ENCODE measurements at places on chromosomes 7 and 10. TPM values are rescaled to one million over a fixed set of nuclear protein-coding genes. Genes with fewer than 3 reads are reported as not detected.
A peak's percentile ranks its signal among the peaks of the same experiment; 100 is the strongest.

Gene SHH
- total RNA-seq, result 3.4 TPM

Gene WDR86
- total RNA-seq, result 33.8 TPM

GRCh38 chr7:107045195-107045960 is 873 bp downstream of the PRKAR2B start:
- peak; percentile 15 for DNase-seq

DNA sequence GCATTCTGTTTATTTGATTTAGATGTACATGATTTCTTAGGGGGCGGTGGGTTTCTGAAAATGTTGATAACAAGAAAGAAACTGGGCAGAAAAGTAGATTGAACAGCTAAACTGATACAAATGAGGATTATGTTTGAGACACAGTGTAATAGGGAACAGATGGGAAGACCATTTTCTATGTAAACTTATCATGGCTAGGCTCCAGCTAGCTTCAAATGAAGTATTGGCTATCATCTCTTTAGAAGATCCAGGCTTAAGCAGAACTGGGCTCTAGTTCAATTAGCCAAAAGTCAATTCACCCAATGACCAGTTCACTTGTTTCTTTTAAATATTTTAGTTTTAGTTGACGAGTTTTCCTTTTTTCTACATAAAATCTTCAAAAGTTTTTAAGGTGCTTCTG is 639.5 kb downstream of the ANKRD7 start:
- DNase-seq, result no peak

- DNase-seq, result no peak
Observed at GRCh38 chr7:74252893-74253292, 1.3 kb downstream of the RFC2 start.

- no peak for DNase-seq
Observed at GRCh38 chr7:136870866-136871487, 2.5 kb downstream of the CHRM2 start.

Gene MRLN
- 12.2 TPM for total RNA-seq

DNA sequence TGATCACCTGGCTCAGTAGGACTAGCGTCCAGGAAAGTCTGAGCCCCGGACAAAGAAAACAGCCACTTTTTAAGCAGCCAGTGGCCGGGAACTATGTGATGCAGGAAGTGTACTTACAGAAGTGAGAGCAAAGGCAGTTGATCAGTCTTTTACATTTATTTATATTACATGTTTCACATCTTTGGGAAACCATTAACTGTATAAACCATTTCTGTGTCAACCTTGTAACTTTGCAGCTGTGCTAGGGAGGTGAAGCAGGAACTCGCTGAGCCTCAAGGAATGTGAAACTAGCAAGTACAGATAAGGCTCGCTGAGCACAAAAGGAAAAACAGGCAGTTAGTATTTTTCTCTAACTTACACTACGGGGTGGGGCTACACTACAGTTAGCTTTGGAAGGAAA is 39.9 kb upstream of the HECW1 start:
- no peak for DNase-seq

DNA sequence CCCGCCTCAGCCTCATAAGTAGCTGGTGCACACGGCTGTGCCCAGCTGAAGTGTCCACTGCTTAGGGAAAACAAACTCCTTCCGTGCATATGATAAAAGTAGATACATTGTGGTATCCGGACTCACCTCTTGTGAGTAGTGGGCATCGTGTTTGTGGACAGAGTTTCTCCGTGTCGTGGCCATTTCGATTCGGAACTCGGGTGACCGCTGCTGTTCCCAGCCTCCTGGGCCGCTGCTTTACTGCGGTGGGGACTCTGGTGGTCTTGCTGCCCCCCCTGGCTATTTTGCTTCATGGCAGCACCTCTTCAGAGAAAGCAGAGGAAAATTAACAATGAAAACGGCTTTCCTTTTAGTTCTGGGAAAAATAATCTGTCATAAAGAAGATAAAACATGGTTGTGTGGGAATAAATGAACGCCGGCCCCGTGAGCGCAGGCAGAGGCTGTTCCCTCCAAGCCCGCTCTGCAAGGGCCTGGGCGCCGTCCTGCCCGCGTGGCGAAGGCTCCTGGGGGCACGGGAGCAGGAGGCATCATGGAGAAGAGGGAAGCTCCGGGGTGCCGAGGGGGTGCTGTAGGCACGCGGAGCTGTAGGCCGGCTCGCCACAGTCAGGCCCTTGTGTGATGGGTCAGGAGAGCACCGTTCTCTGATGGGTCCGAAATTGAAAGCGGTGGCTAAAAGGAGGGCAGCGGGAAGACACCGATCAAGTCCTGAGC is 107.4 kb downstream of the ACTR3B start:
- no peak for DNase-seq

GRCh38 chr10:131433568-131433967 is 122.0 kb upstream of the TCERG1L start:
- DNase-seq, result no peak

DNA sequence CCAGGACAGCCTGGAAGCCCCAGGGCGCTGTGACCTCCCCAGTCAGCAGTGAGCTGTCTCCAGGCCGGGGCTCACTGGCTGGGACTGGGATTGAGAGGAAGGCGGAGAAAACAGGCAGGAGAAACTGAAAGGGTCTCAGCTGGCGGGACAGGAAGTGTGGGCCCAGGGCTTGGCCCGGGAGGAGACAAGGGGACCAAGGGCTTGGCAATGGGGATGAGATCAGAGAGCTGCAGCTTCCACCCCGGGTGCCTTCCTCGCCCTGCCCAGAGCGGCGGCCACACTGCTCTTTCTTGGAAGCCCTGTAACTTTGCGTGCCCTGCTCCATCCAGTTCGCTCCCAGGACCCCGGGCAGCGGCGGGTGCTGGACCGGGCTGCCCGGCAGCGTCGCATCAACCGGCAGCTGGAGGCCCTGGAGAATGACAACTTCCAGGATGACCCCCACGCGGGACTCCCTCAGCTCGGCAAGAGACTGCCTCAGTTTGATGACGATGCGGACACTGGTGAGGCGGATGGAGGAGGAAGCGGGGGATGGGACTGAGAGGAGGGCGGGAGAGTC is 4.4 kb downstream of the ZNHIT1 start:
- no peak for DNase-seq

Measured in cerebellum (tissue), 4 donors.